Suppressor macrophage treated with lipopolysaccharide for 4 hours (primary cell): ENCODE measurements at places on chromosomes 16 and 17.

DNA sequence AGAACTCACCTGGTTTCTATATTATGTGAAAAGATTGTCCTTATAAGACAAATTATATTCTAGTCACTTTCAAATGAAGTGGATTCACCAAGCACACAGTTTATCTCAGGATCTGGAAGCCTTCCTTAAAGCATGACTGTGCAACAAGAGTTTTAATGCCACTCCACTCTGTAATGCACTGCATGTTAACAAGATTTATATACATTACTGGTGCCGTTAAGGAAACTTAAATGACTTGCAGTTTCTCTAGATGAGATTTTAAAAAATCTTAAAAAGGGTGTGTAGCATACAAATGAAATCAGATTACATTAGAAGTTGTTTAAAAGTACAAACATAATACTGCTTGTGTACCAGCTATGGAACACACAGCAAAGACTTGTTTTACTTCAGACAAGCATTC is 150.8 kb downstream of the SNX11 start:
- no peak for DNase-seq

DNA sequence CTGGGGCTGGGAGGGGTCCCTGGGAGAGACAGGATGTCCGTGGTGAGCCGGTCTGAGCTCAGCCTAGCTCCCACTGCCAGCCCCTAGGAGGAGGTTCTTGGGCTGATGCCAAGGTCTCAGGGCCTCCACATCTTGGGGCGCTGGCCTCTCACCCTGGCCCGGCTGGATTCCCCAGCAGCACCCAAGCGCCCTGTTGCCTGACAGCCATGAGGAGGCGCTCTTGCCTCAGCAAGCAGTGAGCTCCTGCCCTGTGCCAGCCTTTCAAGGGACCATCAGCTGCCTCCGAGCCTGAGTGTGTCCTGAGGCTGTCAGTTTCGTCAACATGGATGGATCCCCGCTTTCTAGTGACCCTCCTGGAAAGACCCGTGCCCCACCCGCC is 234.9 kb upstream of the CIBAR2 start:
- no peak for DNase-seq

DNA sequence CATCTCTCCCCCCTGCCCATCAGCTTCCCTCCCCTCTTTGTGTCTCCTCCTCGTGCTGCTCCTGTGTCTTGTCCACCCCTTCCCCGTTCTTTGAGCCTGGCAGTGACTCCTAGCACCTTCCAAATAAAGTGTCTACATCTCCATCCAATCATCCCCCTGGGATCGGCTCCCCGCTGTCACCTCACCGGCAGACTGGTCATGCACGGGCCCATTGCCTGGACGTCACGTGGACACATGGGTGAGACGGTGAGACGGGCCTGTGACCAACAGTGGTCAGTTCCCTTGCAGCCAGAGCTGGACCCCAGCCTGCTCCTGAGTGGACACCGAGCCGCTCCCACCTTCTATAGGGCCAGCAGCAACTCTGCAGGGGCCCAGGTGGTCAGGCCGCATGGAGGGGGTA is 46.4 kb downstream of the COTL1 start:
- no peak for DNase-seq

DNA sequence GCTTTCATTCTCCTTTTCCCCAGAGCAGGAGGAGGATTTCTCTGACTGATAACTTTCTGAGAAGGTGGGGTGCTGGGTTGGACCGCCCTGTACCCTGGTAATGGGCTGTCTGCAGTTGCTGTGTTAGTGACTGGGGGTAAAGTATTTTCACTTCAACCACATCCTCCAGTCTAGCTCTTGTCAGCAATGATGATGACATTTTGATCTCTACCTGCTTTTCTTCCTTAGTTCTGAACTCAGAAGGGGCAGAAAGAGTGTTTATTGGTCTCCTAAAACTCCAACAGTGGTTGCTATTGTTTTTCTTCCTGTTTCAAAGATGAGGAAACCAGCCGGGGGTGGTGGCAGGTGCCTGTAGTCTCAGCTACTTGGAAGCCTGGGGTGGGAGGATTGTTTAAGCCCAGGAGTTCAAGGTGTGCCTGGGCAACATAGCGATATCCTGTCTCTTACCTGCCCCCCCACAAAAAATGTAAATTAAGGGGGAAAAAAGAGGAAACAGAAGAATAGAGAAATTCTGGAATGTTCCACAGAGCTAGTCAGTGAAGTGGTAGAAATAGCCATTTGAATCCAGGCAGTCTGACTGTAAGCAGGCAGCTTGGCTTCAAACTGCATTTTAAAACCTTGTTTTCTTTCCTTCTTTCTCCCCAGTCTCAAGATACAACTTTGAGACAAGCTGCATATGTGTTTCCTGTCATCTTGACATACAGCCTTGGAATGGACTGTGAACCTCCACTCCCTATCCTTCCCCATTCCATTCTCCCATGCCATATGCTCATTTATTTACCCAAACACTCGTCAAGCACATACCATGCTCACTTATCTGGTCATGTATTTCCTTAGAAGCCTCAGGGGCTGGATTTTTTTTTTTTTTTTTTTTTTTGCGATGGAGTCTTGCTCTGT is 3.3 kb upstream of the N4BP1 start:
- peak; percentile 35 for DNase-seq

- peak; percentile 59 for DNase-seq
Observed at GRCh38 chr17:74987909-74988711, 678 bp downstream of the CDR2L start.

DNA sequence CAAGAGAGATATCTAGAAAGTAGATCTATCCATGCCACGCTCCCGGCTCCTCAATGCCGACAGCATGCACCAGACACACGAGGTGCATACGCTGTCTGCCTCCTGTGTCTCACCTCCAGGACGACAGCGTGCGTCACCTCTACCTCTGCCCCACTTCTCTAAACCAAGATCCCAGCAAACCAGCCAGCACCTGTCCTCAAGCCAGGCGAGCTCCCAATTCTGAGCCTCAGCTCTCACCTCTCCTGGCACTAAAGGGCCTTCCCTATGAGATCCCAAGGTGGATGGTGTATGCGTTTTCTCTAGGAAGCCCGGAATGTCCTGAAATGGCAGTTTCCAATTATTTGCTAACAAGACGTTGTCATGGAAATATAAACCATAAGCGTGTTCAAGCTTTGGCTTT is 36.2 kb upstream of the RCVRN start:
- no peak for DNase-seq

GRCh38 chr16:54326266-54326662 is 39.7 kb upstream of the IRX3 start:
- no peak for DNase-seq

- no peak for DNase-seq
Observed at GRCh38 chr16:24918641-24919040, 72.9 kb downstream of the SLC5A11 start.

DNA sequence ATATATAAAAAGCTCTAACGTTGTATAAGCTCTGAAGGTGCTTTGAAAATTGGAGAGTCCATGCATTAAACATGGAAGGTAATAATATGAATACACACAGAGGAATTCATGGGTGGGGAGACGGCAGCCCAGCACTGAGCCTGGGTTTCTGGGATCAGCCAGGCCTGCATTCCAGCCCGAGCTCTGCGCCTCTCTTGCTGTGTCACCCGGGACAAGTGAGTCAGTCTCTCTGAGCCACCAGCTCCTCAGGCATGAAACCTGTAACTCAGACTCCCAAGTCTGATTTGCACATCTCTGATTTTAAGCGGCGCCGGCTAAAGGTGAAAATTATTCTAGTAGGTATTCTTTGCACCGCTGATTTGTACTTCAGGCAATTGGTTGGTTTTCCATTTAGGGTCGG is 238.8 kb downstream of the MRTFB start:
- DNase-seq = no peak

GRCh38 chr16:89402962-89403361 is 87.4 kb downstream of the ANKRD11 start:
- no peak for DNase-seq

- no peak for DNase-seq
Observed at GRCh38 chr16:75063549-75064088, 53.0 kb downstream of the LDHD start.

GRCh38 chr16:5321930-5322329 is 224.3 kb upstream of the EEF2KMT start:
- no peak for DNase-seq

GRCh38 chr16:84109598-84110335 is 7.0 kb downstream of the MBTPS1 start:
- DNase-seq = peak; percentile 15

DNA sequence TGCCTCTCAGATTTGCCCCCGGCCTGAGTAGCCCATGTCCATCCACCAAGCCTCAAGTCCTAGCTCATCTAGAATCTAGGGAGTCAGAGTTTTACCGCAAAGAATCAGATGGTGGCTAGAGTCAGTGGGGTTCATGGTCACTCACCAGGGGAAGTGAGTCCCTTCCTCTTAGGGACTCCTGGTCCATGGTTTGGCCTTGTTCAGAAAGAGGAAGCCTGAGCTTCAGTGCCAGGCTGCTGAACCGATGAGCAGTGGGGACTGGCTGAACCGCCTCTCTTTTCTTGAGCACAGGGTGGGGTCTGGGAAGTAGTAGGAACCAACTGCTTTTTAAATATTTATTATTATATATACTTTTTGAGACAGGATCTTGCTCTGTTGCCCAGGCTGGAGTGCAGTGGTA is 160.3 kb downstream of the NTN1 start:
- peak; percentile 6 for DNase-seq

- no peak for DNase-seq
Observed at GRCh38 chr17:41651625-41652460, 27.5 kb upstream of the KRT17 start.

GRCh38 chr17:21377705-21378396 is 1.7 kb downstream of the KCNJ12 start:
- no peak for DNase-seq

- no peak for DNase-seq
Observed at GRCh38 chr17:73644145-73645049, at the start of gene SDK2. Gene SDK2, minus strand, starts transcription at chr17:73644445. Its CDS starts 357 bp downstream, at chr17:73644088.

DNA sequence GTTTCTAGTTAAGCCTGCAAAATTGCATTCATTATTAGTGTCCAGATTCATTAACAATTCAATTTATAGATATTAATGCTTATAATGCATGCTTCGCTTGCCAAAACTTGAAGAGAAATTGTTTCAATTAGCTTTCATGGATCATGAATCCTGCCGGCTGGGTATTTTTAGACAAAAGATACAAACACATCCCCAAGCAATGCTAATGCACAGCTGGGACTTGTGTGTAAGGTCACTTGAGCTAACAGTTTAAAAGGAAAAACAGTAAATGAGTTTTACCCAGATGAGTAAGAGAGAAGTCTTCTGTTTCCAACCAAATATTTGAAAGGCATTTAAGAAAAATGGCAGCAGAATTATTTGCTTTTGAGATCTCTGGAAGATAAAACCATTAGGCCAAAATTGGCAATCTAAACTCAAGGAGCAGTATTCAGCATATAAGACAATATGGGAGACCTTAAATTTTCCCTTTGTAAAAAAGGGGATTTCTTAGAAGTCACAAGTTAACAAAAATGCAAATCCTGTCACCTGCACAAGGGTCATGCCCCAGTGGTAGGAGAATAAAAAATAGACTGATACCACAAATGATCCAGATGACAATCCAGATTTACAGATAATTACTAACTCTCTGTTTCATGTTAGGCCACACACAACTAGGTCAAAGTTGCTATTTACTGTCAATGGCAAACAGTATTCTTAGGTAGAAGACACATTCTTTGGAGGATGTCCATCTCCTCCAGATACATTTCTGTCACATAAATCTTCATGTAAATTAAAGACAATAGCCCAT is 418.4 kb upstream of the PMFBP1 start:
- DNase-seq = no peak

DNA sequence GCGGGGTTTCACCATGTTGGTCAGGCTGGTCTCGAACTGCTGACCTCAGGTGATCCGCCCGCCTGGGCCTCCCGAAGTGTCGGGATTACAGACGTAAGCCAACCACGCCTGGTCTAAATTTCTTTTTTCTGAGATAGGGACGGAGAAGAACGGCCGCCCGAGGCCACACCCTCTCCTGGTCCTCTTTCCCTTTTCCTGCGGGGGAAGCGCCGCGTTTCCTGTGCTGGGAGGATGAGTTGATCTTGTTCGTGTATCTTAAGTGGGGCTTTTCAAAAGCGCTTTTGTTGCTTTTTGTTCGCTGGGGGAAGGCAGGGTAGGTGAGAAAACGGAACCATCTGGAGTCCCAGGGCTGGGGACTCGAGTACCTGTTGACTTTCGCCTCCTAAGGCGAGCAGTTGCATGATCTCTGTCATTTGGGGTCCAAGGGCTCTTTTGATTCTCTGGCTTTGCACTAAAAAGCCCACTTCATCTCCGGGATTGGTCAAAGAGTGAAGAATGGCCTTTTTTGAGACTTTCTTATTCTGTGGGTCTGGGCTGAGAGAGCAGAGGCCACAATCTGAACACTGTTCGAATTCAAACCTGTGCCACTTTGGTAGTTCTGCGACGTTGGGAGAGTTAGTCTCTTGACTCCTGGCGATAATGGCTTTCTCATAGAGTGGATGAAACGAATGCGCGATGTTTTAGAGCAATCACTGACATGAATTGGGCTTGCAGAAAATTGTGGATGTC is 1.3 kb downstream of the FUS start:
- peak; percentile 73 for DNase-seq

DNA sequence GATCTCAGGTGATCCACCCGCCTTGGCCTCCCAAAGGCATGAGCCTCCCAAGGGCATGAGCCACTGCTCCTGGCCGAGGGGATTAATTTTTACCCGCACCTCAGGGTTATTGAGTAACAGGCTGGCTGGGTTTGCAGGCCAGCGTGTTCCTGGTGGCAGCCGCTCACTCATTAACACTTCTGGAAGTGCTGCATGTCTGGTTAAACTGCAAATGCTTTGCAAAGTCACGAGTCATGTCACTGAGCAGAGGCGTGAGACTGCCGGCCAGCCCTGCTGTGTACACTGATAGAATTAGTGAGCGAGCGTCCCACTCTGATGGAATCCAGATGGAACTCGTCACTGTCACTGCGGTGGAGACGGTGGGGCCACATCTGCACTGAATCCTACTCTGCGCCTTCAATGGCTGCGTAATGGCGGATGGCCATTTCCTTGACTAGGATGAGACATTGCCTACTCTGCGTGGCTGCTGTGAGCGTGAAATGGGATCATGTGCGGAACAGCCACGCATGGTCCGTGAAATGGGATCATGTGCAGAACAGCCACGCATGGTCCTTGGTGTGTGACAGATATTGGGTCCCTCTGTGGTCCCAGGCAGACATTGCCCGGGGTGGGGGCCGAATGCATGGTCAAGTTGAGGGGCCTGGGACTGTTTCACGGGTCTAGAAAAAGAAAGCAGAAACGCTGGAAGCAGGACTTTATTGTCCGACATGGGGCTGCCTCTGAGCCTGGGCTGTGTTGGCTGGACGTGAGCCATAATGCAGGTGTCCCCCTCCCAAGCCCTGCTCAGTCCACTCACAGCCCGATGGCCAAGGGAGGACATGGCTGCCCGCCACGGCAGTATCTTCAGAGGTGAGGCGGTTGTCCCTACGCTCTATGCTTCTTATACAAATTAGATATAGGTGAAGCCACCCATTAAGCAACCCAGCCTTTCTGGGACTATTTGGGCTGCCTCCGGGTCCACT is 740 bp upstream of the SLC5A10 start:
- no peak for DNase-seq

DNA sequence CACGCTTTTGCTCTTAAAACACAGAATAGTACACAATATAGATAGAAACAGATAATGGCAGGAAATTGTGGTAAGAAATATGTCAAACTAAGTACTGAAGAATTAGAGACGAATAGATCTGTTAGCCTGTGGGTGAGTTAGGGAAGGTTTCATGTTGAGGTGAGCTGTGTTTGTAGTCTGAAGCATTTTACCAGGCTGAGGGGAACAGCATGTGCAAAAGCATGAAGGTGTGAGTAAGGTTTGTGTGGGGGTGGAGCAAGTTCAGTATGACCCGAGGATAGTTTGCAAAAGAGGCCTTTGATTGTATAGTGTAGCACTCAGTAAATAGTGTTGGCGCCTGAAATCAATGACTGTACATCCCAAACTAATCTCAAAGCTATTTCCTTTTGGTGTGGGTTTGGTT is 13.8 kb downstream of the IGSF6 start:
- DNase-seq = no peak
